Mammary microvascular endothelial cell (primary cell): ENCODE measurements at places on chromosomes 16 and 17. TPM values are rescaled to one million over a fixed set of nuclear protein-coding genes. Genes with fewer than 3 reads are reported as not detected.

Gene CACNG4
- not detected in 2 replicates for total RNA-seq

Gene DNAH3
- under 0.01 and 0.07 TPM in 2 replicates for total RNA-seq

Gene PDPR
- 12.8 and 17.1 TPM in 2 replicates for total RNA-seq

Gene ARHGAP27
- total RNA-seq: 29.8 and 39.6 TPM in 2 replicates

Gene SOX8
- 0.07 and 0.10 TPM in 2 replicates for total RNA-seq

Gene WNT9B
- total RNA-seq: not detected in 2 replicates

Gene ABI3
- total RNA-seq: 71.1 and 73.1 TPM in 2 replicates

Gene ITGAD
- total RNA-seq: not detected in 2 replicates

Gene SSTR5
- not detected in 2 replicates for total RNA-seq

Gene NT5M
- total RNA-seq: 0.40 and 1.4 TPM in 2 replicates

Gene TEKT1
- total RNA-seq: not detected in 2 replicates
